GM23338 (cell line): ENCODE measurements at places on chromosomes 13 and 19.

DNA sequence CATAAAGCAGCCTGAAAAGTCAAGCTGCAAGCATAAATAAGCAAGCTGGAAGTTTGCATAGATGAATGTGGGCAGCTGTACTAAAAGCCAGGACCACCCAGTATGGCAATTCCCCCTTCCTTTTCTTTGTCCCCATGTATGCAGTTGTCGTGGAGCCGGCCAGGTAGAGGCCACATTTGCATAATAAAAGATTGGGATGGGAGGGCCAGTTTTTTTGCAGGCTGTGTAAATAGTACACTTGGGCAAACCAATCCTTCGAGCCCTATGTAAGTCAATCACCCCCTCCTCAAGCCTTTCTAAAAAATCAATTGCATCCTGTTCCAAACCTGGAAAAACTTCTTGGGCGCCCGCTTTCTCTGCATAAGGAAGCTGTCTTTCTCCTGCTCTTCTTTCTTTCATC, 13.1 kb upstream of the ZNF99 start:
- peak; percentile 46 for DNase-seq

GRCh38 chr19:7228935-7229541, 65.2 kb downstream of the INSR start:
- no peak for DNase-seq

DNA sequence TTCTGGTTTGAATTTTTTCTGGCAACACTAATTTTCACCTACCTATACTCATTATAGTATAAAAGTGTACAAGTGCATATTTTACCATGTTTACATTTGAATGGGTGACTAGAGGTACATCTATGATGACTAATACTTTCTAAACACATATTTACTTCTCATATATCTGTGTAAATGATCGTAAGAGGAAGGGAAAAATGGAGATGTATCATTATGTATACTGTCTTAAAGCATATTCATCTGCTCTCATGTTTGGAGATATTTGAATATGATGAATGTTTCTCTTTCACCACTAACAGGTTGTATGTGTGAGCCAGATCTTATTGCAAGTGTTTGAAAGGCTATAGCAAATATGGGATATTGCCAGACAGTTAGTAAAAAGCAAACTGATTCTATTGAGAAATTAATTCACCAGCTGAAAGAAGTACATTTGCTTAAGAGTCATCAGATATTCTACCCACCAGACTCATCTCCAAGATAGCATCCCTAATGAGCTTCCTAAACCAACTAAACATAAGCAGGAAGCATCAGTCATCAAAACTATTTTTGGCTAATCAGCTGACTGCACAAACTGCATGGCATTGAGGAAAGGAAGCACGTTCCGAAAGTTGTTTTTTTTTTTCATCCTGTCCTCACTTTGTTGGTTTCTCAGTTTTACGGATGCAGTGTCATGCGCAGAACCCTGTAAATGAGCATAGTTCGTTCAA, 738.2 kb downstream of the GPC5 start:
- DNase-seq = no peak

DNA sequence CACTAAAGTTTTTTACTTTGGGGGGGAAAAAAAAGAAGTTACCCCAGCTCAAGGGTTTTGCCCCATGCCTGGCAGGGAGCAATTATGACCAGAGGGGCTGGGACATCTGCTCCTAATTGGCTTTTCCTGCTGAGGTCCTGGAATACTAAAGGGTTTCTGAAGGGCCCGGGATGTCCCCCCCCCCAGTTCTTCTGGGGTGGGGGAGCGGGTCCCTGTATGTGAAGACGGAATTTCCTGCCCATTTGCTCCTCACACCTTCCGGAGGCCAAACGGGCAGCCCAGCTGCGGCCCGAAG, 1.1 kb upstream of the DLL3 start:
- DNase-seq = no peak

DNA sequence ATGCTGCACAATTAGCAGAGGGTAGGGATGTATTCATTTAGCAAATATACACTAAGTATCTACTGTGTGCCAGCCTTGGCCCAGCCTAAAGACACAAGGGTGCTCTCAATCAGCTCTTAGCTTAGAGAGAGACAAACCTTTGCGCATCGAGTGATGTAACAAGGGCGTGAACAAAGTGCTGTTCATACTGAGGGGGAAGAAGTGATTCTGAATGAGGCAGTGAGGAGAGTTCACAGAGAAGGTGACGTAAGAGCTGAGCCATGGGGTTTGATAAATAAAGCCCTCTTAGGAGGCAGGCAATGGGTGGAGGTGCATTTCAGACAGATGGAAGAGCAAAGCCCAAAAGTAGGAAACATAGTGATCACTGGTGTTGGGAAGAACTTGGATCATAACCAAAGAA, 68.5 kb downstream of the FLT1 start:
- DNase-seq = no peak

GRCh38 chr19:47623921-47624391, 15.0 kb downstream of the BICRA start:
- no peak for DNase-seq

GRCh38 chr13:113585896-113586295, 1.3 kb downstream of the TFDP1 start:
- DNase-seq = no peak

DNA sequence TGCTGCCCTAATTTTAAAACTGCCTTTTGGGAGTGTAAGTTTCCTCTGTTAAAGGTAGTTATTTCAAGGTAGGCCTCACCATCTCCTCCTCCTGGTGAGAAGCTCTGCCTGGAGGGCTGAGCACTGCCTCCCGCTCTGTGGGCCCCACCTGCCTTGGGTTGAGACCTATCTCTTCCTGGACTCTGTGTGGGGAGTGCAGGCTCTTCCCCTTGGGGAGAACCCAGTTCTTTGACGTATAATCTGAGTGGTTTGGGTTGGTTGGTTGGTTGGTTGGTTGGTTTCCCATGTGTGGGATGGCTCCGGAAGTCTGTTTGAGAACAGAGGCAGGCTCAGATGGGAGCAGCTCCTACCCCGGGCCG, 39.1 kb downstream of the ACTN4 start:
- DNase-seq = no peak

- DNase-seq = no peak
These were observed 25.7 kb downstream of the CCNE1 start for GRCh38 chr19:29837448-29837981.

GRCh38 chr19:54523403-54523802, 20.8 kb downstream of the LAIR2 start:
- DNase-seq = no peak

DNA sequence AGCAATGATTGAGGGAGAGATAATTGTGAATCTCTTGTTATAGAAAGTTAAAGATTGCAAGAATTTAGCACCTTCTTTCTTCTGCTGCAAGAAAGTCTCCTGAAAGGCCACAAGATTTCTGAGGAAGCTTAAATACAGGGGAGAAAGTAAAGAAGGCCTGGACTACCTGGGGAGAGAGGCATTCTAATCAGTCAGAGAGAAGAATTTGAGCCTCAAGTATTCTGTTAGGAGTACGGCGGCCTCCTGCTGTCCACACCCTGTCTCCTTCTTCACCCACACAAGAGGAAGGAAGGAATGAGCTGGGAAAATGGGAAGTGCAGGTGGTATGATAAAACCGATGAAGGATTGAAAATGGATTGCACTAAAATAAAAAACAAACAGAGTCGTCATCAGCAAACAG, 474.7 kb downstream of the DIAPH3 start:
- peak; percentile 68 for DNase-seq

- no peak for DNase-seq
These were observed 5.5 kb upstream of the TYROBP start for GRCh38 chr19:35913589-35913988.

GRCh38 chr13:95920485-95920884, 132.7 kb downstream of the UGGT2 start:
- DNase-seq = no peak

GRCh38 chr13:39224671-39225240, 186.5 kb downstream of the NHLRC3 start:
- DNase-seq = no peak

GRCh38 chr13:105937451-105937850, 598.0 kb downstream of the EFNB2 start:
- peak; percentile 32 for DNase-seq

GRCh38 chr13:48492470-48493065, 40.3 kb downstream of the RCBTB2 start:
- no peak for DNase-seq
